ENCODE measurements at places on chromosomes 11 and 22.

DNA sequence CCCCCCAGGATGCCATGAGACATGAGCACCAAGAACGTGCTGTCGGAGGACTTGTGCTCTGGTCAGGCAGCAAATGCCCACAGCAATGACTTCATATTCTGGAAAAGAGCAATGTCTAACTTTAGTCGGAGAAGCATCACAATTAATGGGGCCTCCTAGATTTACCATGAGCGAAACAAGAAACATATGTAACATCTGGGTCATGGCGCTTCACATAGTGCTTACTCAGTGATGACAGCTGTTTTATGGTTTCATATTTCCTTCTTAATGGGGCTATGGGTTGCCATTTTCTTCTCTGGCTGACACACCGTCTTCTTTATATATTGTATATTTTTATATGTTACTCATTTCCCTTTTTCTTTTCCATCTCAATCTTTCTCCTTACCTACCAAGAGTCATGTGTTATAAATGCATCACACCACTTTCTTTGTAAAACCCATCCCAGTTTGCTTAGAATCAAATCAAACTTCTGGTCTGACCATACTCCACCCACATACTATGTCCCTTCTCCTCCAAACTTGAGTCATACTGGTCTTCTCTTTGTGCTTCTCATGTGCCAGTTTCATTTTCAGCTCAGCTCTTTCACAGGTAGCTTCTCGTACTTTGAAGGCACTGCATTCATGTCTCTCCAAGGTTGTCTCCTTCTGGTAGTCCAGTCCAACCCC, 9.4 kb upstream of the CASP12 start:
- no peak for DNase-seq

GRCh38 chr22:27650985-27651384, 150.6 kb downstream of the MN1 start:
- DNase-seq: no peak

GRCh38 chr11:9180784-9181183, 84.4 kb downstream of the DENND5A start:
- no peak for DNase-seq

GRCh38 chr11:113725407-113725806, 19.3 kb upstream of the TMPRSS5 start:
- DNase-seq: no peak

DNA sequence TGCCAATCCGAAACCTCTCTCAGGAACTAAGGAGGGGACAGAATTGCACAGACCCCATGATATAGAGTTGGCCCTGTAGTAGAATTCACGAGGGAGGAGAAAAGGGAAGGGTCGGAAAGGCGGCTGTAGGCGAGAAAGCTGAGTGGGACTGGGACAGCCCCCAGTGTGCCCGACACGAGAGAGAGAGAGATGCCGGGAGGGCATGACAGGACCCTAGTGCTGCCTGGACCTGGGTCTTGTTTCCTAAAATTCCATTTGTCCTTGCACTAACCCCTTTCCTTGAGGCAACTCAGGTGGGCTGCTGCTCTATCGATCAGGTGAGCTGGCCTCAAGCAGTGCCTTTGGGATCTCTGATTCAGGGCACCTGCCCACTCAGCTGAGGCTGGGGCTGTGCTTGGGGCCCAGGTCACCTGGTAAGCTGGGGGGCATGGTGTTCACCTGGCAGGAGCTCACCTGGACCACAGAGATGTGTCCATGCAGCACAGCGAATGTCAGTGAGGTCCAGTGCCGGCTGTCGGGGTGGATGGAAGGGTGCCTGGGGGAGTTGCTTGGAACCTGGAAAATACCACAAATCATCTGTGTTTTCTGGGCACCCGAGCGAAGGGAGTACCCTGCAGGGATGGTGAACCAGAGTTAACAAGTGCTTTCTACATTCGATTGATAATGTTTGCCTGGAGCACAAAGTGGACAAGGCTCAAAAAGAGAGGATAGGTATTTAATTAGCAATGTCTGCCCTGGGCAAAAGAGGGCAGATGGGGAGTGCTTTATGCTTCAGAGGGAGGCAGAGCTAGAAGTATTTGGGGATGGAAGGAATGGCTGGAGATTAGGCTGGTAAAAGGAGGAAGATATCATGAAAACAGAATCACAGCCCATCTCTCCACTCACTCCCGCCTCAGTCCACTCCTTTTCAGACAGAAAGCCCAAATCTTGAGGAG, 61.6 kb downstream of the NAT10 start:
- DNase-seq: no peak

- DNase-seq: no peak
Observed at GRCh38 chr22:42308892-42309468, 38.5 kb upstream of the TCF20 start.

- DNase-seq: no peak
Observed at GRCh38 chr11:93532281-93532789, 10.9 kb downstream of the SMCO4 start.

DNA sequence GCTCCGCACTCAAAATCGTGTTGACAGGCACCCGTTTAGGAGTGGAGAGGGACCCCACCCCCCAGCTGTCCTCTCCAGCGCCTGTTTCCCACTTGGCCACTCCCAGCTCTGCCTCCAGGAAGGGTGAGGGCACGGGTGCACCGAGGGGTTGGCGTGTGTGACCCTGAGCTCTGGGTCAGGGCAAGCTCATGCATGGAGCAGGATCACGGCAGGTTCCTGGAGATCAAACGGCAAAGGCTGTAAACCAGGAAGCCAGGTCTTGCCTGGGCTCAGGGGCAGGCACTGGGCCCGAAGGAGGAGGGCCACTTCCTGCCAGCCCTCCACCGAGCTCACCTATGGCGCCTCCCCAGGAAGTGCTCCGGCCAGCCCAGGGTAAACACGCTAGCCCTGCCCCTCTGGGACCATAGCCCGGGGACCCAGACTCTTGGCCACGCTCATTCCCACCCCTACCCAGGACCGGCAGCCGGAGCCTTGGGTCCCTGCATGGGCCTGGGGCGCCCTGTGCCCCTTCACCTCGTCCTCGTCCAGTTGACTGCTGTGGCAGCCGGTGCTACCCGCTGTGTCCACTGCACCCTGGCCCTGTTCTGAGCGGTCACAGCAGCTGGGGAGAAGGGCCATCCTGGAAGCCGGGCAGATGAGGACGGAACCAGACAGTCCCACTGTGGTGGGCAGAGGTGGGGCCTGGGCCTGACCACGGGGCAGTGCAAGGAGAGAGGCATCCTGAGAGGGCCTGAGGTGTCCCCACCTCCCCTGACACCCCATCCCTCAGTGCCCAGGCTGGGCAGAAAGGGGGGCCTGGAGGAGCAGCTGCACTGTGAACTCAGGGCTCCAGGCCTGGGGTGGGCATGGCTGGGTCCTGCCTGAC, 1.0 kb upstream of the EPS8L2 start:
- DNase-seq: no peak

GRCh38 chr11:69890476-69890875, 71.3 kb upstream of the FGF3 start:
- no peak for DNase-seq

GRCh38 chr11:22341588-22341931, 3.4 kb downstream of the SLC17A6 start:
- no peak for DNase-seq

- DNase-seq: peak; percentile 8
Observed at GRCh38 chr22:35629406-35630216, 12.5 kb upstream of the MB start.

DNA sequence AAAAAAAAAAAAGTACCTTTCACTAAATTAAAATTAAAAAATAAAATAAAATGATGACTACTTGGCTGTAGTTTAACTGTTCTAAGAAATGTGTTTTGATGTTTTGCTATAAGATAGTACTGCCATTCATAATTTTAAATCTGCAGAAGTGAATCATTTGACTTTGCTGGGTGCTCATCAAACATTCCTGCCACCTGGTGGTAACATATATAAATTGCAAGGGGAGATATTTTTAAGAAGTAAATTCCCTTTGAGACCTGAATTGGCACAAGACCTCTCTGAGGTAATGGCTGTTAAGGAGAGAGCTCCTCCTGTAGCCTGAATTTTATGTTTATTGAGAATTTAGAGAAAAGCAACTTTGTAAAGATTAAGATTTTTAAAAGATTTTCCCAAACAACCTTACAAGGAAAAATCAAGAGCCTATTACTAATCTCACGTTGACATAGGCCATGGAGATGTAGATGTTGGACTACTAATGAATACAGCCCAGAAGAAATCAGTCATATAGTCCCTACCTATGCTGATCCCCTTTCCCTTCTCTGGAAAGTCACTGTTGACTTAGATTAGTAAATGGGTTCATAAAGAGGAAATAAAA, 11.9 kb upstream of the NARS2 start:
- DNase-seq: no peak

- DNase-seq: no peak
Observed at GRCh38 chr11:122242731-122243130, 126.7 kb upstream of the BLID start.

DNA sequence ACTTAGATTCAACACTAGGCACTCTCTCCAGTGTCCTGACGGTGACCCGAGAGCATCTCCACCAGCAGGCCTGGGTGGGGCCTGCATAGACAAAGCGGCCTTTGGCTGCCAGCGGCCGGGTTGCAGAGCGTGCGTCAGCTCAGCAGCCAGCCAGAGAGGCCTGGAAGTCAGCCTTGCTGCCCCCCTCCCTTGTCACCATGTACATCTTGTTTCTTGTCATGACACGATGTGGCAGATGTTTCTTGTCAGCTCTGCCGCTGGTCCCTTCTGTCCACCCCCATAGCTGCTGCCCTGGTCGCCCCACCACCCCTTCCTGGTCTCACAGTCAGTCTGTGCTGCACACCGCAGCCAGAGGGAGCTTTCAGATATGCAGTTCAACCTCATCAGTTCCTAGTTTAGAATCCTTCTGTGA, 33.1 kb upstream of the CBX7 start:
- DNase-seq: no peak

DNA sequence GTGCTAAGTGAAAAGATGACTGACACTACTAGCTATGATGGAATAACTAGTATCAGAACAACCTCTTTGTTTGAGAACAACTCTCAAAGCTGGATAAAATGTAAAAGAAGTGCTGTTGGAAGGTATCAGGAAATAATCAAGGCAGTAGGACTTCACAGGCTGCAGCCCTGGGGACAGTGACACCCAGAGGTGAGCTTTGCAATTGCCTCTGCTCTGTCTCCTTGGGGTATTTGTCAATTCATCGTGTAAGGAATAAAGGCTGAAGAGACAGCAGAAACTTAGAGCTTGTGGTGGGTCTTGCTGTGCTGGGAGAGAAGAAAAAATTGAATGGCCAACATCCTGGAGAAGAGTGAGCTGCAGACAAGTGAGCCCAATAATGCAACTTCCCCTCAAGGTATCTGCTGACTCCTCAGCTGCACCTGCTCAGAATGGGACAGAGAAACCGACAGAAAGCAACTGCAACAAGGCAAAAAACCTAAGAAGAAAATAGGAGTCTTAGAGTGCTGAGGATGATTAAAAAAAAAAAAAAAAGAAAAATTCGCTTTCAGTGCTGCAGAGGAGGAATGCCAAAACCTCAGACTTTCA, 141.1 kb downstream of the RCN1 start:
- DNase-seq: no peak

GRCh38 chr11:92396133-92396532, 171.5 kb downstream of the FAT3 start:
- DNase-seq: no peak

GRCh38 chr11:76282811-76283595, 76.7 kb upstream of the WNT11 start:
- DNase-seq: no peak

DNA sequence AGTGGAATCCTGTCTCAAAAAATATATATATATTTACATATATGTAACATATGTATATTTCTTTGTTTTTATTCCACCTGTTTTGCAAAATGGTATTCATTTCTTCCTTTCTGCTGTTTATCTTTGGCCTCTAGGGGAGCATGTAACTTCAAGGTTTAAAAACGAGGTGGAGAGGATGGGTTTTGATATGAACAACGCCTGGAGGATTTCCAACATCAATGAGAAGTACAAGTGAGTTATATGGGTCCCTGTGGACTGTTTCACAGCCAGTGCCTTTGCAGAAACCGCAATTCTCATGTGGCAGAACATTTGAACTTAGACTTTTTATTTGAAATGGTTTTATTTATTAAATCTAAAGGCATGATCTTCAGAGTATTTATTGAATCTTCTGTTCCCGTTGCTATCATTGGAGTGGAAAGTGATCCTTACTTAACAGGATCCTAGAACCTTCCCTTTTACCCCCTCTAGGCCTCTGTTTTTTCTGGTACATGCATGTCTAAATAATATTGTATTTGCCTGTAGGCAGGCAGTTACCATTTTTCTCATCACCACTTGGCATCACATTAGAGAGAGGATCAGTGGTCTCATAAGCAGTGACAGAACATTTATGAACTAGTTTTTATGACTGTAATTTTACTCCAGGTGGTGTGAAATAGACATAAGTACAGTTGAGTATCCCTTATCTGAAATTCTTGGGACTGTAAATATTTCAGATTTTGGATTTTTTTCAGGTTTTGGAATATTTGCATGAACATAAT, 81.5 kb upstream of the HORMAD2 start:
- no peak for DNase-seq

GRCh38 chr11:13104619-13105236, 95.6 kb downstream of the RASSF10 start:
- no peak for DNase-seq

DNA sequence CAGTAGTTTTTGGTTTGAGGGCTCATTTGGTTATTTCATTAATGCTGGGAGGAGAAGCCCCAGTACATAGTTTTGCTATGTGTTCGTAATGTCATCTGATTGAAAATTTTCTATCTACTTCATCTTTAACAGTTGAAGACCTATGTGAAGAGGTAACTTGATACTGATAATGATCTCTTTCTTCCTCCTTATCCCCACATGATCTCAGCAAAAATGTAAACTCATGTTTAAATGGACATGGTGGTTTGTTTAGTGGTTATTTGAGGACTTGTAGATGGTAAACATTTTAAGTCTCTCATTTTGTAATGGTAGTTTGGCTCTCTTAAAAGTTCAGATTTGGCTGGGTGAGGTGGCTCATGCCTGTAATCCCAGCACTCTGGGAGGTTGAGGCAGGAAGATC, 53.7 kb upstream of the SPTBN2 start:
- no peak for DNase-seq

GRCh38 chr11:75498556-75499255, 27.0 kb downstream of the GDPD5 start:
- no peak for DNase-seq
